ENCODE measurements at places on chromosomes 5 and 9.
A peak's percentile ranks its signal among the peaks of the same experiment; 100 is the strongest.

DNA sequence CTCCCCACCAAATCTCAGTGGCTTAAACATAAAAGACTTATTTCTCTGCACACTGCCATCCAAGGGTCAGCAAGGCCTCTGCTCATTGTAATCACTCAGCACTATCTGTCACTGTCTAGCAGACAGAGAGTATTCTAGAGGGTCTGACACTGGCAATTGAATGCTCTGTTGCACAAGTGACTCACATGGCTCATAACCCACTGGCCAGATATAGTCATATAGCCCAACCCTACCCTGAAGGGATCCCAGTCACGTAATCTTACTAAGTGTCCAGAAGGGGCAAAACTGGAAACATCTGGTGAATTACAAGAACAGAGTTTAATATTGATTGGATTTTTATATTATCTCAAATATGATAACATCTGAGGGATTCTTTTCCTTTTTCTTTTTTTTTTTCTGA, 80.7 kb downstream of the TSSK1B start:
- DNase-seq = no peak

GRCh38 chr5:108168915-108169314, 213.0 kb downstream of the FBXL17 start:
- no peak for DNase-seq

GRCh38 chr5:135643881-135644766, 65.3 kb upstream of the CXCL14 start:
- DNase-seq = no peak

GRCh38 chr5:172988276-172988675, 4.7 kb downstream of the ATP6V0E1 start:
- DNase-seq = no peak

- no peak for DNase-seq
These were observed 234.3 kb downstream of the NR3C1 start for GRCh38 chr5:143168921-143169810.

DNA sequence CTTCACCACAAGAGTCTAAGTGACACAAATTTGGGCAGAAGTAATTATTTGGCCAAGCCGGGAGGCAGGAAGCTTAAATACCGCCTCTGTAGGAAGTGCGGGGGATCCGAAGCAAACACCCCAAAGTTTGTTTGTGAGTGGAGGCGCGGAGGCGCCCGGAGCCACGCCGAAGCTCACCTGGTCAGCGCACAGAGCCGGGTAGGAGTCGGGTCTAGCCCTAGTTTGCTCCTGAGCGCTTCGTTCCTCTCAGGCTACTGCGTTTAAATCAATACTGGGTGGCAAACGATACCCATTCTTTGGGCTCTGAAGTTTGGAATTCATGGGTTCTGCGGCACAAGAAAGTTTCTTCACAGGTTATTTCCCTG, 855 bp downstream of the MCC start:
- DNase-seq = no peak

DNA sequence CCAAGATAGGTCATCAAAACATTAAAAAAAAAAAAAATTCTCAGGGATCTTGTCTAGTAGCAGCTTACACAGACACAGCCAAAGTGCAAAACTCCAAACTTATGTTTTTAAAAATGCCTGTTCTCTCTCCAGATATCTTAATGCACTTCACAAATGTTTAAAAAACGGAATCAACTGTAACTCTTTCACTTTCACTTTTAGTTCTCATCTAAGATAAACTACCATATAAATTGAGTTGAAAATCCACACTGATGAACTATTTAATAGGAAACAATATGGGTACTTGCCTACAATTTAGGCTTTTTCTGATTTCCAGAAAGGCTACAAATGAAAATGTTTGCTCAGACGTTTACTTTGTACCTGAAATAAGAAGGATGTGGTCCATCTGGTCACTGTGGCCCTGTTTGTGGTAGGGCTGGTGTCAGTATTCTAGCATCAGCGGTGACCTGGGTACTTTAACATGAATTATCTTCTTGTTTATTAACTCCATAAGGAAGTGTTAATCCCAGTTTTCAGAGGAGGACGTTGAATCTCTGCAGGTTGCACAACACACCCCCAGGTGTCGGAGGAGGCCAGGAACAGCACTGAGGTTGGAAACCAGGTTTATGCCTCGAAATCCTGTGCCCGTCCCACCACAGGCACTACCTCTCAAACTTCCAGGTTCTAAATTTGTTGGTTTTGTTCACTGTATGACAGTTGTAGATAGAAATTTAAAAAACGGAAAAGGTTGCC, 13.3 kb upstream of the LPCAT1 start:
- DNase-seq = peak; percentile 46

DNA sequence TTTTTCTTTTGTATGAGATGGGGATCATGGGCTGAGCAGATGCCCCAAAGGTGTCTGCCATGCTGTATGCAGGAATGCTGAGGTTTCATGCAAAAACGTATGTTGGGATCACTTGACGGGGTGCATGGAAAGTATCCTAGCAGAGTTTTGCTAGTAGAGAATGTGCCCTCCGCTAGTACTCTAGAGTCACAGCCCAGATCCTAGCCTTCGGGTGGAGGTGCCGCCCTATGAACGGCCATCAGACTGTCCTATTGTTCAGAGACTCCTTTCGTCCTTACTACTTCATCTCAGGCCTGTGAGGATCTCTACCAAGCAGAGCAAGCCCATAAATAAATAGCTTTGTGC, 69.6 kb upstream of the SPATA31E1 start:
- no peak for DNase-seq

GRCh38 chr9:73536403-73536802, 384.7 kb downstream of the ANXA1 start:
- DNase-seq = no peak

- DNase-seq = peak; percentile 58
These were observed 1.3 kb downstream of the SH3RF2 start for GRCh38 chr5:145937432-145938250.

DNA sequence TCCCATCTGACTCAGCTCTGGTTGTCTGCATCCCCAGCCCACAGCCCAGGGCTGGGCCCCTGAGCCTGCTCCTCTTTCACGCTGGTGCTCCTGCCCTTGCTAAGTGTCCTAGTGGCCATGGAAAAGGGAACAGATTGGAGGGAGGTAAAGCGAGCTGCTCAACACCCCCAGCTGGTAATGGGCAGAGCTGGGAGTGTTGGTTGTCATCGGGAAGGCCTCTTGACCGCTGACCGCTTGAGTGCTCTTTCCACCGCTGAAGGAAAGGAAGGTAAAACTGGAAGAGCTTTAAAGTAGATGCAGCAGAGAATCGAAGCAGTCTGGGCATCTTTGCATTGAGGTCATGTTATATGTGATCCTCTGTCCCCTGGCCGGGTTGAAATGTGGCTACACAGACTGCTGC, 60.2 kb downstream of the CRB2 start:
- peak; percentile 29 for DNase-seq

DNA sequence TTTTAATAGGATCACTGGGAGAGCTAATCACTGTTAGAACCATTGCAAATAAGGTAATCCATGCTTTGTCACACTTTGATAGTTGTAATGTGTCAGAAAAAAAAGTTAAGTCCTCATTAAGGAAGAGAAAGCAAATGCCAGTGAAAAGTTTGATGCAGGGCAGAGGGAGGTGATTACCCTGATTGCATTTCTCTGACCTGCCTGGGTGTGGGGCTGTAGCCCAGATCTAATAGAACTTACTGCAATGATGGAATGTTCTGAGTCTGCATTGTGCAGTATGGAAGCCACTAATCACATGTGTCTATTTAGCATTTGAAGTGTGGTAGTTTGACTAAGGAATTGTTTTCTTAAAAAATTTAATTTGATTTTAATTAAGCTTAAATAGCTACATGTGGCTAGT, 202.7 kb downstream of the ATP10B start:
- no peak for DNase-seq

GRCh38 chr9:100605405-100605804, 27.5 kb downstream of the CAVIN4 start:
- DNase-seq = no peak

DNA sequence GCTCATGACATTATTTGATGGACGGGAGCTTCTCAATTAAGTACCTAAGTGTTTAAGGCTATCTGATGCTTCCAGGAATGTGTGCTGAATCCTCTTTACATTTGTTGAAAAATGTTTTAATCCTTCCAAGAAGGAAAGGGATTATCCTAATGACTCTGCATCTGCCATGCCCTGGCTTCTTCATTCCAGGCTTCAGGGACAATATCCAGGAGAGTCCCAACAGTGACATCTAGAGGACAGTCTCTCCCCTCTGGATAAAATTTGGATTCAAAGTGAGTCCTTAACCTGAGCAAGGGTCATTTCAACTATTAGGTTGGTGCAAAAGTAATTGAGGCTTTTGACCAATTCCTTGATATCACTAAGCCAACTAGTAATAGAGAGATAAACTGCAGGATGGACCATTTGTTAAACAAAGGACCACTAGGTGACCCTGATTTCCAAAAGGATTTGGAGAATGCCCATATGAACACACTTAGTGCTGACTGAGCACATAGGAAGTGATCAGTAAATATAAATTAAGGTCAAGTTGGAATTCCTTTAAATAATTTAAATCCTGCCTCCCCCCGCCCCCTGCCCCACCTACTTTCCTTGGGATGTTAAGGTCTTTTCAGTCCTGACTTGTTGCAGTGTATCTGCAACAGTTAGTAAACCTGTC, 19.1 kb downstream of the TNFSF8 start:
- no peak for DNase-seq

- no peak for DNase-seq
These were observed 27.3 kb upstream of the TGFBI start for GRCh38 chr5:136001466-136001981.

DNA sequence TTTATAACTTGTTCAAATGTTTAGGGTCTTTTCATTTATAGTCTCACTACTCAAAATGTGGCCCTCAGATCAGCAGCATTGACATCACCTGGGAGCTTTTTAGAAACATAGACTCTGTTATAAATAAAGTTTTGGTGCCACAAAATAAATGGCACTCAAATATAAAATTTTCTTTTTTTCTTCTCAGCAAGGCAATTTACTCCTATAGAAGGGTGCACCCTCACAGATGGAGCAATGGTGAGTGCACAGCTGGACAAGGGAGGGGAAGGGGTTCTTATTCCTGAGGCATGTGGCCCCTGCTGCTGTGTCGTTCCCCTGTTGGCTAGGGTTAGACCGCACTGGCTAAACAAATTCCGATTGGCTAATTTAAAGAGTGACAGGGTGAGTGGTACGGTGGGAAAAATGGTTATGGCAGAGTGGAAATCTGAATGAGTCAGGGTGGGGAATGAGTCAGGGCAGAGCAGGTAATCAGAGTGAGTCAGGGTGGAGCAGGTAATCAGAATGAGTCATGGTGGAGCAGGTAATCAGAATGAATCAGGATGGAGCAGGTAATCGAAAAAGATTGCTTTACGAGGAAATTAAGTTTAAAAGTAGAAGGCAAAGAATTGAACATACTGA, 31.8 kb upstream of the C7 start:
- no peak for DNase-seq

GRCh38 chr9:97388721-97389238, 23.1 kb upstream of the TDRD7 start:
- DNase-seq = no peak

DNA sequence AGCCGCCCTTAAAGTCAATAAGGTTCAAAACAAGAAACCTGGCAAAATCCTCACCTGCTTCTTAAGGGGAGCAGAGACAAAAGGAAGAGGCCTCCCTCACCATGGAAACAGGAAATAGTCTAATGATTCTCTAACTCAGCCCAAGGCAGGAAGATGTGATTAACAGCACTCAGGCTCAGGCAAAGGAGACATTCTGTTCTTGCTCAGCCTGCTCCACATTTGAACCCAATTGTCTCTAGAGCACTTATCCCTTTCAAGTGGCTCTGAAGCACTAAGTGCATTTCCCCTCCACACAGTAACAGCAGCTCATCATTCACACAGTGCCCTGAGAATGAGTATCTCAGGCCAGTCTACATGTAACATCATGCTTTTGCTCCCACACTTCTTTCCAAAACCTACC, 72.3 kb downstream of the NIPSNAP3B start:
- no peak for DNase-seq

GRCh38 chr5:8861764-8862163, 684.1 kb downstream of the SEMA5A start:
- DNase-seq = no peak

- DNase-seq = no peak
These were observed 48.3 kb downstream of the IARS1 start for GRCh38 chr9:92245005-92245797.

- no peak for DNase-seq
These were observed 110.7 kb upstream of the MAMDC2 start for GRCh38 chr9:69932901-69933300.

DNA sequence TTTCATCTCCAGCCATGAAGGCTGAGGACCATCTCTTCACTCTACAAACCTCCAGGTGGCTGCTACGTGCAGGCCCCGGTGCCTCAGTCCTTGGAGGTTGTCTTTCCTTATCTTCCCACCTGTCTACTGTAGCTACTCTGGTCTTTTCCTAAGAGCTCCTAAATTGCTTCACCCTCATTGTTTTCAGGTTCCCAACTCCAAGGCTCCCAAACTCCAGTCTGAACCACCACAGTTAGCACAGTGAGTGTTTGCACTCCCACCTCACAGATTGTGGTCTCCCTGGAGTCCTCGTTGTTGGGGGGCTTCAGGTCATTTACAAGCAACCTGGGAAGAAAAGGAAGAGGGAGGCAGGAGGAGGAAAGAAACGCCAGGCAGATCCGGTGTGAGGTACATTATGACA, 85.3 kb downstream of the NSUN2 start:
- no peak for DNase-seq

DNA sequence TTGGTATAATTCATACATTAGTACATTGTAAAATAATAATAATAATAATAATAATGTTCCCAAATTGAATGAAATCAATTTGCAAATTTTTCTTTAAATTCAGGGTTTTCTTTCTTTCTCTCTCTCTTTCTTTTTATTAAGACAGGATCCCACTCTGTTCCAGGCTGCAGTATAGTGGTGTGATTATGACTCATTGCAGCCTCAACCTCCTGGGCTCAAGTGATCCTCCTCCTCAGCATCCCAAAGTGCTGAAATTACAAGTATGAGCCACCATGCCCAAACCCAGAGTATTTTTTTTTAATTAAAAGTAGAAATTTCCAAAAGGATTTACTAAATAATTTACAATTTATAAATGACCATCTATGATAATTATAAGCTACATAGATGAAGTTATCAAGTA, 117.7 kb downstream of the HOMER1 start:
- no peak for DNase-seq

DNA sequence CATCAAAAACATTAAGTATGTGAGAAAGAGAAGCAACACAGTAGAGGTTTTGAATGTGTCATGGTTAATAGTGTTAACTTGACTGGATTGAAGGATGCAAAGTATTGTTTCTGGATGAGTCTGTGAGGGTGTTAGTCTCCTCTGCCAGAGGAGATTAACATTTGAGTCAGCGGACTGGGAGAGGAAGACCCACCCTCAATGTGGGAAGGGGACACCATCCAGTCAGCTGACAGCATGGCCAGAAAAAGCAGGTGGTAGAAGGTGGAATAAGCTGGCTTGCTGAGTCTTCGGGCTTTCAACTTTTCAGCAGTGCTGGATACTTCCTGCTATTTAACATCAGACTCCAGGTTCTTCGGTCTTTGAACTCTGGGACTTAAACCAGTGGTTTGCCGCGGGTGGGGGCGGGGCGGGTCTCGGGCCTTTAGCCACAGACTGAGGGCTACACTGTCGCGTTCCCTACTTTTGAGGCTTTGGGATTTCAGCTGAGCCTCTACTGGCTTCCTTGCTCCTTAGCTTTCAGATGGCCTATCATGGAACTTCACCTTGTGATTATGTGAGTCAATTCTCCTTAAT, 309.9 kb upstream of the ST8SIA4 start:
- no peak for DNase-seq
